ENCODE measurements at places on chromosomes 3 and 15.

DNA sequence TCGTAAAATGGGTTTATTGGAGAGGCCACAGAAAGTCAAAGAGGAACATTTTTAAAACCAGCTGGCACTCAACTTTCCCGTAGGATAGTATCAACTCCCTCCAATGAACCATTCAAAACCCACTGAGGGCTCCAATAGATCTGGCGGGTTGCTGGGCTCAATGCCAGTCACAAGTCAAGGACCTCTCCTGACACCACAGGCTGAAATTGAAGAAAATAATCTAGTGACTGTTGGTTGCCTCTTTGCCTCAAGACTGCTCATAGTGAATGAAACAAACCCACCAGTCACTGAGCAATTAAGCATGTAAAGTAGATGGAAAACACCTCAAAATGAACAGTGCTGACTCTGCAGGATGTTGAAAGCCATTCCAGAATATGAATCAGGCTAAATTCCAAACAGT is 500.6 kb upstream of the AGTR1 start:
- no peak for DNase-seq

DNA sequence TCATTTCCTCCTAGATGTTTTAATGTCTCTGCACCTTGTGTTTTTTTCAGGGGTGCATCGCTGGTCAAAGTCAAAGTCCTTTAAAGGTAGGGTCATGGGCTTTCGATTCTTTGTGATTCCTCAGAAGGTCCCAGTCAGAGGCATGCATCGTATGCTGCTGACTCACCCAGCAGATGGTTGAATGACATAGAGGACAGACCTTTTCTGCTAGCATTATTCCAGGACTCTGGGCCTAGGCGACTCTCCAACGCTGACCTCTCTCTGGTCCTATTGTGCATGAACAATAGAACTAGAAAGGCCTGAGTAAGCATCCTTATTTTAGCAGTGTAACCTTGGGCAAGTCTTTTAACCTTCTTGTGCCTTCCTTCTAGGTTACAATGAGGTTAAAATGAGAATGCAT is 75.9 kb downstream of the DGKG start:
- DNase-seq, result peak; percentile 52

- DNase-seq, result no peak
Measured at GRCh38 chr15:70379134-70379533, 281.4 kb upstream of the TLE3 start.

GRCh38 chr3:45330510-45331295 is 57.7 kb upstream of the LARS2 start:
- DNase-seq, result no peak

- DNase-seq, result peak; percentile 56
Measured at GRCh38 chr3:127455541-127456450, 134.7 kb downstream of the TPRA1 start.

DNA sequence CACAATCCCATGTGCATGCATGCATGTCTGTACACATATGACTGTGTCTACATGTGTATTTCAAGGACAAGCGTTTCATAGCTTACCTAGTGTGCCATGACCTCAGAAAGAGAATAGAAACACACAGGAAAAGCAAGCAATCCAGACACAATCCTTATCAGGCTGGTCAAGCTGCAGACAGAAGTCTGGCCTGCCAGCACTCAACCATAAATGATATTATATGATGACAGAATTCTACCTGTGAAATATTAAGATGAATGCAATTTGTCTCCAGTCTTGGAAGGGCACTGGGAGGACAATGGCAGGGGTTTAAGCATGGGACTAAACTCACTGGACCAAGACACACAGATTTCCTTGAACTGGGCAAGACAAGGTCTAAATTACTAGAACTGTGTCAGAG is 50.9 kb upstream of the ARL6 start:
- no peak for DNase-seq

- DNase-seq, result peak; percentile 9
Measured at GRCh38 chr15:91956026-91956723, 102.7 kb downstream of the SLCO3A1 start.

- no peak for DNase-seq
Measured at GRCh38 chr3:126464494-126464893, 11.2 kb downstream of the ZXDC start.

All from fibroblast of upper back skin (primary cell).